Anterior cingulate cortex (tissue), 58 donors: ENCODE measurements at places on chromosomes 1 and 21.

- DNase-seq, result no peak
These were observed 176.6 kb upstream of the PBX1 start for GRCh38 chr1:164382384-164382783.

GRCh38 chr1:231407547-231408396 lies 14.3 kb downstream of the EGLN1 start:
- DNase-seq, result no peak

DNA sequence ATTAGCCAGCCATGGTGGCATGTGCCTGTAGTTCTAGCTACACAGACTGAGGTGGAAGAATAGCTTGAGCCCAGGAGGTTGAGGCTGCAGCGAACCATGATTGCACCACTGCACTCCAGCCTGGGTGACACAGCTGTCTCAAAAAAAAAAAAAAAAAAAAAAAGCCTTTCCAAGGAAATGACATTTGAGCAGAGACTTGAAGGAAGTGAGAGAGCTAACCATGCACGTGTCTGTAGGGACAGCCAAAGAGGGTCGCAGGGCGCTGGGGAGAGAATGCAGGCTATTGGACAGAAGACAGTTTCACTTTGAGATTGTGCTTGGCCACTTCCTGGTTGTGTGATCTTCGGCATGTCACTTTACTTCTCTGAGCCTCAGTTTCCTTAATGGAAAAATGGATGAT lies 6.8 kb downstream of the HCRTR1 start:
- no peak for DNase-seq

GRCh38 chr1:159942632-159943277 lies 2.7 kb downstream of the IGSF9 start:
- DNase-seq, result no peak

DNA sequence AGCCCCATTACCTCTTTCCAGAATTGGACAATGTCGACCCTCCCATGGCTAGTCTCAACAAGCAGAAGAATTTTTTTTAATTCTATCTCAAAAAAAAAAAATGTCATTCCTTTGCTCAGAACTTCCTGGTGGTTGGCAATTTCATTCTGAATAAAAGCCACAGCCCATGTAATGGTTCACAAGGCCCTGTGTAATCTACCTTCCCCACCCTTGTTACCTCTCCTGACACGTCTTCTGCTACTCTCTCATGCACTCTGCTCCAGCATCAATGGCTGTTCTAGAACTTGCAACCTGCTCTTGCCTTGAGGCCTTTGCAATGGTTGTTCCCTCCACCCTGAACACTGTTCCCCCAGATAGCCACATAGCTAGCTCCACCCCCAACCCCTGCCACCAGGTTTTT lies 25.4 kb downstream of the NUAK2 start:
- no peak for DNase-seq
